Cerebellum (tissue), 4 donors: ENCODE measurements at places on chromosomes 11 and 22.

- DNase-seq: no peak
These were observed 143.2 kb downstream of the SHANK2 start for GRCh38 chr11:71109186-71109585.

DNA sequence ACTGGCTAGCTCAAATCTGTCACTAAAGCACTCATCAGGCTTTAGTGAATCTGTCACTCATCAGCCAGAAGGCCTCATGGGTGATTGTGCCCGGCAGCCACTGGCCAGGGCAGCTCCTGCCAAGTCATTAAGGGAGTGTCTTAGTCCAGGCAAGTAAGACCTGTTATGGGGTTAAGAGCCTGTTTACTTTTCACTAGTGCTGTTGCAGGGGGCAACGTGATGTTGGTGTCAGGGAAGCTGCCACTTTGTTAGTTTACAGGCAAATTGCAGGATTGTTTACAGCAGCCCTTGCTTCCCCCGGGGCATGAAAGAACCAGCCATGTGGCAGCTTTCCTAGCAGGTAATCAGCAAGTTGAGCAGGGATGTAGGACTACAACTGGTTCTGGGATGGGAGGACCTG is 155.6 kb upstream of the NCAM1 start:
- DNase-seq: no peak

GRCh38 chr11:91373497-91373896 is 851.1 kb upstream of the FAT3 start:
- no peak for DNase-seq

DNA sequence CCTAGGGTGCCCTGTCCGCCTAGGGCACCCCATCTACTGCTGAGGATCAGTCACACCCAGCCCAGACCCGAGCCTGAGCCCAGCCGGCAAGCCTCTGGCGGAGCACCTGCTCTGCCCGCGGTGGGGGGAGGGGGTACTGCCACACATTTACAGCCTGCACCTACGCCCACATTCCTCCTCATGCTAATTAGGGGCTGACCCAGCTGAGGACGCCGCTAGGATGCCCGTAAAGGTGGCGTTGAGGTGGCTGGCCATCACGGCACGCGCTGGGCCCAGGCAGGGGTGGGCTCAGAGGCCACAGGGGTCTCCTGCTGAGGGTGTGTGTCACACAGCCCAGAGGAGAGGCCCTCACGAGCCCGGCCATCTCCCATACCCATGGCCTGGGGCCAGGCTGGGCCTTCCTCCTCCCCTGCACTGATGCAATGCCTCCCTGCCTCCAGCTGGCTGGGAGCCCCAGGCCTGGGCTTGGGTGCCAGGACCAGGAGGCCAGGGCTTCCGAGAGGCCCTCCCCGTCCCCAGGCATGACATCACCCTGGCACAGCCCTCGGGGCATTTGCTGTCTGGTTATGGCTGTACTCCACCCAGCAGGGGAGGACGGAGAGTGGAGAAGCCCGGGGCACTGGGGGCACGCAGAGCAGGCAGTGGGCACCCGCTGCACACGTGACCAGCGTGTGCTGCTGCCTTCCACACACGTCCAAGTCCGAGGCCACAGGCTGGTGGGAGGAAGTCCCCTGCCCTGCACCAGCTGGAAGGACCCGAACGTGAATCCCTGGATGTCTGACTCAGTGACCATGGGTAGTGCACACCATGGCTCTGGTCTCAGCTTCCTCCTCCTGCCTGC is 12.7 kb downstream of the DUSP8 start:
- DNase-seq: peak; percentile 96
